ENCODE measurements at places on chromosomes 3 and 15. TPM values are rescaled to one million over a fixed set of nuclear protein-coding genes. Genes with fewer than 3 reads are reported as not detected.

Gene ARL8B
- total RNA-seq = 61.4 TPM

Gene CLDN16
- total RNA-seq = not detected

DNA sequence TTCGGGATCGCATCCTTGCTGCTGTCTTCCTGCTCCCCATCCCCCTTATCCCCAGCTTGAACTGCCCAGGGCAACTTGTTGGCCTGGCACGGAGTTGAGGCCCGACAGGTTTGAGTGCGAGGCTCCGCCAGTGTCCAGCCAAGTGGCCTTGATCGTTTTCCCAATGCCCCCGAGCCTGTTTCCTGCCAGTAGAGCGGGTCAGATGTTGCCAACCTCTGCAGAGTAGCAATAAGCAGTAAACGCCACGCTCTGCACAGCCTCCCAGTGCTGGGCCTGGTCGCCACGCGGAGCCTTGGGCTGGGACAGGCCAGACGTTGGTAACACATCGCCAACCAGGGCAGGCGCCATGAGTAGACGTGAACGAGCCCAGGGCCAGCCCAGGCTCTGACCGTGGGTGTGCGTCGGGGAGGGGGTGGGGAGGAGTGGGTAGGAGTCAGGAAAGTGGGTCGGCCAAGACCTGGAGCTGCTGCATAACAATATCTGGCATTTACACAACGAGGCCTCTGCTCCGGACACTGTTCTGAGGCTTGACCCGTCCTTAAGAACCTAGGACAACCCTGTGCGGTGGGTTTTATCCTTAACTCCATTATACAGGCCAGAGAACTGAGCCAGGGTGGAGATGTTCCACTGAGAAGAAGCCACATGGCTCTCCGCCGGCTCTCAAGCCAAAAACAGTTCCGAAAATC is 444 bp upstream of the ABHD14A start:
- peak overlapping the region; percentile 73 for H3K4me3 ChIP-seq
- H3K36me3 ChIP-seq = no peaks in the 10 kb centered on the region
- H3K27me3 ChIP-seq = no peaks in the 10 kb centered on the region
- peaks cover 65% of the 10 kb centered on the region for H3K4me1 ChIP-seq

DNA sequence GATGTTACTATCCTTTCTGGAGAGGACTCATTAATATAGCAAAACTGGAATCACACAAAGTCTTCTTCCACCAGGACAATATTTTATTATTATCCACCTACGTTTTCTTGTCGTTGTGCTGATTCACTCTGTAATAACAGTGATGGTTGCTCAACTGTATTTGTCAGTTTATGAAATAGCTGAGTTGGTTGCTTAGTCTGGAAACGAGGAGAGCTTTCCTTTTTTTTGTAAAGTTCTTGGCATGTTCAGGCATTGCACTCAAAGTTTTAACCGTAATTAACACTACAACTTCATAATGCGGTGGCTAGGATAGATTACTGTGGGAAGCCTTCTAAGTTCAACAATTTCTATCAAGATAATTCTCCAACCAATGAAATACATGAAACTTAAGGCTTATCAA is 131.2 kb downstream of the RAP2B start:
- DNase-seq = no peak
- peaks cover 9% of the 10 kb centered on the region for H3K4me1 ChIP-seq
- no peaks in the 10 kb centered on the region for H3K27me3 ChIP-seq
- no peak overlapping the region for H3K4me3 ChIP-seq

DNA sequence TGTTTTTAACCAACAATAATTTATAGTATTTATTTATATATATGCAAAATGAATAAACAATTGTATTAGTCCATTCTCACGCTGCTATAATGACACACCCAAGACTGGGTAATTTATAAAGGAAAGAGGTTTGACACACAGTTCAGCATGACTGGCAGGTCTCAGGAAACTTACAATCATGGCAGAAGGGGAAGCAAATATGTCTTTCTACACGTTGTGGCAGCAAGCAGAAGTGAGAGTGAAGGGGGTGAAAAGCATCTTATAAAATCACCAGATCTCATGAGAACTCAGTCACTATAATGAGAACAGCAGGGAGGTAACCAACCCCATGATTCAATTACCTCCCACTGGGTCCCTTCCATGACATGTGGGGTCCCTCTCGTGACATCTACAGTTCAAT is 162.8 kb upstream of the SLITRK3 start:
- H3K27me3 ChIP-seq = no peaks in the 10 kb centered on the region
- no peak overlapping the region for H3K4me3 ChIP-seq
- no peaks in the 10 kb centered on the region for H3K36me3 ChIP-seq
- H3K4me1 ChIP-seq = no peaks in the 10 kb centered on the region
- no peak for DNase-seq

Gene UQCC5
- 6.9 TPM for total RNA-seq

DNA sequence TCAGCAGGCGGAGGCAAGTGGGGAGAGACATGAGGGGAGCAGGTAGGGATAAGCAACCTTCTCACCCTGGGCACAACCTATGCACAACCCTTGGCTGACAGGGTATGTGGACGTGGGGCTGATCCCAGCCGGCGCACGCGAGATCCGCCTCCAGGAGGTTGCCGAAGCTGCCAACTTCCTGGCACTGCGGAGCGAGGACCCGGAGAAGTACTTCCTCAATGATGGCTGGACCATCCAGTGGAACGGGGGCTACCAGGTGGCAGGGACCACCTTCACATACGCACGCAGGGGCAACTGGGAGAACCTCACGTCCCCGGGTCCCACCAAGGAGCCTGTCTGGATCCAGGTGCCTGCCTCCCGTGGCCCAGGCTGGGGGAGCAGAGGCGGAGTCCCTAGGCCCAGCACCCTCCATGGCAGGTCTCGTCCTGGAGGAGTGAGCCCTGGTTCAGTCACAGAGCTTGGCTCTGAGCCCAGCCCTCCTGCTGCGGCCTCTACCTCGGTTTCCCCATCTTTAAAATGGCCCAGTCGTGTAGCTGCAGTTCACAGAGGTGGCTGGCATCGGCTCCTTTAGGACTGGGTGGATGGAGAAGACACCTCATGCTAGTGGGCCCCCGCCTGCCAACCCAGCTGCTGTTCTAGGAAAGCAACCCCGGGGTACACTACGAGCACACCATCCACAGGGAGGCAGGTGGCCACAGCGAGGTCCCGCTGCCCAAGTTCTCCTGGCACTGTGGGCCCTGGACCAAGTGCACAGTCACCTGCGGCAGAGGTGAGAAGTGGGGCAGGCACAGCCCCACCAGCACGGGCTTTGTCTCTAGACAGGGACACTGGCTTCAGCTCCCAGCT is 96.0 kb downstream of the TBC1D2B start:
- H3K27me3 ChIP-seq = no peaks in the 10 kb centered on the region
- H3K4me3 ChIP-seq = no peak overlapping the region
- no peaks in the 10 kb centered on the region for H3K36me3 ChIP-seq
